Stimulated activated CD8-positive, alpha-beta memory T cell treated with anti-CD3 and anti-CD28 coated beads, Interleukin-15, amount 100 ng/mL, for 4 hours (primary cell): ENCODE measurements at places on chromosomes 12 and 14.

DNA sequence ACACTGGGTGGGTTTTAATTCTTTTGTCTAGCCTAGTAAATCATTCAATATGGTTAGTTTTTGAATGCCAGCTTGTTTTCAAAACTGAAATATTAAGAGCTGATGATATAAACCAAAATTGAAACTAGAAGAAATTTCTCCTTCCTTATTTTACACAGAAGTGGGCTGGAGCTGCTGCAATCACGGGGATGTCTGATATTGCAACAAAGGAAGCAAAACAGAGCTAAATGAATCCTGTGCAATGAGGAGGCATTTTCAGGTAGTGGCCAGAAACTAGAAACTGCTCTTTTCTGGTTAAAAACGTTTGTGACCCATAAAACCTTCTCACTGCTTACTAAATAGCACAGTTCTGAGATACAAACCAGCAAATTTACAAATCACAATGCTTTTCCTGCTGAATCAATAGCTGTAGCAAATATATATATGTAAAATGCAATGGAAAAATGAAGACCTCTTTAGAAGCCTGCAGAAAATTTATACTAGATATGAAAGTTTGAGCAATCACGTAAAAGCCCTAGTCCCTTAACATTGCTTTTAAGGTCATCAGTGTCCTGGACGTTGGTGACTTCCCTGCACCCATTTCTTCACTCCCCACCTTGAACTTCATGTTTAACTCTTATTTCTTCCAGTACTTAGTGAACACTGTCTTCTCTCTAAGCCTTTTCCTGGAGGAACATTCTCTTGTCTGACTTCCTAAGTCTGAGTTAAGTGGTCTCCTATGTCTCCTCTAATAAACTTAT is 15.9 kb upstream of the LRRK2 start:
- no peak for DNase-seq

- no peak for DNase-seq
Observed at GRCh38 chr12:47935184-47935583, 28.2 kb upstream of the TMEM106C start.

DNA sequence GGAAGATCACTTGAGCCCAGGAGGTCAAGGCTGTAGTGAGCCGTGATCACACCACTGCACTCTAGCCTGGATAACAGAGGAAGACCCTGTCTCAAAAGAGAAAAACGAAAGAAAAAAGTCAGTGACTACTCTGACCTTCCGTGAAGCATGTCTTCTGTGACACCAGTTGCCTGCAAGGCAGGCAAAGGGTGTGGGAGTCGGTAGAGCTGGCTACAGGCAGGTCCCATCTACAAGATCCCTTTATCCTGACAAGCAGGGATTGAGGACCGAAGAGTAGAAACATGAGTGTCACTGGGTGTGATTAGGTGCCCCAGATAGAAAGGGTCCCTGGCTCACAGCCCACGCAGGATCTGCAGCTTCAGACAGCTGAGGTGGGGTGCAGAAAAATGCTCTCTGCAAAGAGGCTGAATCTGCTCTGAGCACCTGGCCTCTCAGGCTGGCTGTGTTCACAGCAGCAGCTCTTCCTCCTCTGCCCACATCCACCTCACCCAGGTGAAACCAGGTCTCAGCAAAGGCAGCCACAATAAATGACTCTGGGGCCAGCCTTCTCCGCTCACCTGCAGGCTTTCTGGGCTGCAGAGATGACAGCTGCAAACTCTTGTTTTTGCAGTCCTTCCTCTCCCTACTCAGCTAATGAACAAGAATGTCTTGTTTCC is 28.6 kb upstream of the HSP90B1 start:
- no peak for DNase-seq

GRCh38 chr14:65151609-65151956 is 49.3 kb upstream of the MAX start:
- DNase-seq: no peak

DNA sequence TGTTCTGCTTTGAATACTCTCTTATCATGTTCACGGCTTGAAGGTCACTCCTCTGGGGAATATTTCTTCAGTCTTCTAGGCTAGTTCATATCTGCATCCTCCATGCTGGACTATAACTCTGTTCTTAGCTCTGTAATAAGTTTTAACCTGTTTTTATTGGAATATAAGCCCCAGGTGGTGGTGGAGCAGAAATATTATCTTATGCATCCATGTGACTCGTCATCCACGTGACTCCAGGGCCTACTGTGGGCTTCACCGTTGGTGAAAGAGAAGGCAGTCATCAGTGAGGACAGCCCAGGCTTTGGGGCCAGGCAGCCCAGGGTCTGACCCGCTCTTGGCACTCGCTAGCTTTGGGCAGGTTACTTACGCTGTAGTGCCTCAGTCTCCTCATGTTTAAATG is 87.1 kb downstream of the ETNK1 start:
- no peak for DNase-seq

DNA sequence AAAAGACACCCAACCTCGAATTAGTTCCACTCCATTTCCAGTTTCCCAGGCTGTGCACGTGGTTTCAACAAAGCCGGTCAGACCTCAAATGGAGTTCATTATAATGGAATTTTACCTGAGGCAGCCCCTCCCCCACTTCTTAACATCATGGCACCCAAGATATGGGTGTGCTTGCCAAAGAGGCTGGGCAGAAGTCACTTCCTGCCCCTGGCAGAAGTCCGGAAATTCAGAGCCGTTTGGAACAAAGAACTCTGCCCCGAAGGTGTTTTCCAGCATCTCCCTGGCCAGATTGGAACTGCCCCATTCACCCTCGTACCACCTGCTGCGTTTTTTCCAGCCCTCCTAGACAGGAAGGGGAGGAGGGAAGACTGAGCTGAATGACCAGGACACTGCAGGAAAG is 8.2 kb downstream of the VDR start:
- DNase-seq: no peak

DNA sequence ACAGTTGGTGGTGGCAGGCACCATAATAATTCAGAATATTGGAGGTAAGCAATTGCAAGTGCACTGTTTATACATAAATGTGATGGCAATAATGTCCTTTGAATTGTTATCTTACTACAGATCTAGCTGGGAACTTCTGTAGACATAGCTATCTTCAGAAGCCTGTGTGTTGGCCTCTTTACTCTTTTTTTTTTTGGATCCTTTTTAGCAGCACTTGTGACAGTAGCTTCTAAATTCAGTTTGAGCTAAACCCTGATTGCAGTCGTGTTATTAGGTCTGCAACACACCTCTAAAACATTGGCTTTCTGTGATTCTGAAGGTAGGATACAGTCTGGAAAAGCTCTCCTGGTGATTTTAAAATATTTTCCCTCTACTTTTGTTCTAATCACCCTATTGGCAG is 38.5 kb downstream of the SLC38A6 start:
- no peak for DNase-seq

DNA sequence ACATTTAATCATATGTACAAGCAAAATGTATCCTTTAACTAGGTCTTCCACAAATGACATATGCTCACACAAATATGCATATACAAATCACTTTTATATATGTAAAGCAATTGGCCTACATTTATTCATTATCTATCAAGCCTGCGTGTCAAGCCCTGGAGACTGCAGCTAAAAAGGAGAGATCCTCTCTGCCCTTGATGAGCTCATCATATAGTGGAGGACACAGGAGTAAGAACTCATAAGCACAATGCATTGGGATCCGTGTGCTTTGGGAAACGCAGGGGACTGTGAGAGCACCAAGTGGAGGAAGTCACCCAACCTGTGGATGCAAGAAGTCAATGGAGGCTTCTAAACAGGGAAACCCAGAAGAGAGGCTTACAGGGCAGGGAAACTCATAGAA is 735.7 kb downstream of the BCL11B start:
- no peak for DNase-seq

GRCh38 chr14:22887260-22887989 is 4.4 kb downstream of the REM2 start:
- no peak for DNase-seq

DNA sequence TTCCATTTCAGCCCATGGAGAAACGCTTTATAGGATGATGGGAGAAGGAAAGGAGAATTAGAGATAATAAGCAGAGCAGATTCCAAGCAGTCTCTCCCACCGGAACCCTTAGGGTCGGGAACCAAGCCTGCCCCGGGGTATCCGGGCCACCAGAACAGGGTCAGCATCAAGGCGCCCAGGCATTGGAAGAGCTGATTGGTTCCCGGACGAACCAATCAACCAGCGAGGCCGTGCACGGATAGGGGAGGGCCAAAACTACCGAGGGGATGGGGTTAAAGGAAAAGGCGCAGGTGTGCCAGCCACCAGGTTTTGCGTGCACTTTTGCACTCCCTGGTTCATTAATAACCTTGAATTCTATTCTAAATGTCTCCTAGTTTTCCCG is 1.7 kb downstream of the PPM1H start:
- DNase-seq: no peak

DNA sequence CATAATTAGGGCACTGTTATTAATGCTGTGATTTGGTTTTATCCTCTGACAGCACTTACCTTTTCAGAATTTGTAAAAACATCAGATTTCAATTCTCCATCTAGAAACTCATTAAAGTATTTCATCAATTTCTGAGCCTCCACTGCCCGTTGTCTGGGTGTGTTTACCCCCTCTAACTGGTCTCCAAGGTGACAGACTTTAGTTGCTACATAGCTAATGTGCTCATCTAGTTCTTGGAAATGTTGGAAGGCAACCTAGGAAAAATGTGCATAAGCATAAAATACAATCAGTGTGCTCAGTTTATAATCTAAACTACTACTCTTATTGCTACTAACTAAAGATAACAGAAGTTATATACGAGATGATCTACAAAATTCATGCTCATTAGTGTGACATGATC is 24.6 kb downstream of the EXOC5 start:
- DNase-seq: no peak

DNA sequence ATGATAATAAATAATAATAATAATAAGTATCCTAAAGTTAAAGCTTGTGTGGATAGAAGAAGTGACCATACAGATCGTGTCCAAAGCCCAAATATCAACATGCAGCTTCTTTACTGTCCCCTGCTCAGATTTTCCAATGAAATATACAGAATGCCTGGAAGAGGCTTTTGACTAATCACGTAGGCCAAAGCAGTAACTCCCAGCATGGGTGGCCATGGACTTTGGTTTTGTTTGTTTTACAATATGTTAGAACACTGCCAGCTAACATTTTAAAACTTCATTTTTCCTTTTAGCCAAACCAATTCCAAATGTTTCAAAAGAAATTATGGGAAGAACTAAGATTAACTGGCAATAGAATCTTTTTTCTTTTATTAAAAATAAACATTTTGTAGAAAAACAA is 400.0 kb upstream of the FLRT2 start:
- no peak for DNase-seq

DNA sequence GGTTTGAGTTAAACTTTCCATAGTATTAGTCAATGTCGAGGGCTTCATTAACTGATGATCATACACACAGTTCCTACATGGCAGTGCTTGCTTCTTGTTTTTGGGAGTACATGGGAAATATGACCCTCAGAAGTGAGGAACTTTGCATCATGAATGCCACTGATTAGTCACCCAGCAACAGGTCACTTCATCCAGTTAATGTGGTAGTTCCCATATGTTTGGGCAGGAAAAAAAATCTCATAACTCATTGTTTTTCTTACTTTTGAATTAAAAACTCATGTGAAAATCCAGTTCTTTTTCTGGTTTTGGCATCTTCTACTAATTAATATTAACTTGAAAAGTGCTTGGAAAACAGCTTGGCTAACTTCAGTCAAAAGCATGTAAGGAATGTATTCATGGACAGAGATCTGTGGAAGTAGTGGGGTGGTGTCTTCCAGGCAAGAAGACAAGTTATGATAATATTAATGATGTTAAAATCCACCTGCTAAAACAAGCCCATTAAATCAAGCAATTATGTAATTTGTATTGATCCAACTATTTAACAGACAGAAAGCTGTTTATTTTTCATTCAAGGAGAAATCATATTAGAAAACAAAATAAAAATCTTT is 309.1 kb upstream of the NAV3 start:
- no peak for DNase-seq

DNA sequence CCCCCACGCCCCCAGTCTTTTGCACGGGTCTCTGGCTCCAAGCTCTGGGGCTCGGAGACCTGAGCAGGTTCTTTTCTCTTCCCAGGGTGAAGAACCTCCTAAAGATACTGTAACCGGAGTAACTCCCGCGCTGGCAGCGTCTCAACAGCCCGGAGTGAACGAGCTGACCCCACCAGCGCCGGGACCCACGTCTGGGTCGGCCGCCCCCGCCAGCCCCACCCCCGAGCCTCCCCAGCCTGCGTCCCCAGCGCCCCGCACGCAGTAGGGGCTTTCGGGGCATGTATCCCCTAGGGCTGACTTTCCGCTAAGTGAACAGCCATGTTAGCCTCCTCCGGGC is 858 bp downstream of the SLC35F4 start:
- DNase-seq: no peak

DNA sequence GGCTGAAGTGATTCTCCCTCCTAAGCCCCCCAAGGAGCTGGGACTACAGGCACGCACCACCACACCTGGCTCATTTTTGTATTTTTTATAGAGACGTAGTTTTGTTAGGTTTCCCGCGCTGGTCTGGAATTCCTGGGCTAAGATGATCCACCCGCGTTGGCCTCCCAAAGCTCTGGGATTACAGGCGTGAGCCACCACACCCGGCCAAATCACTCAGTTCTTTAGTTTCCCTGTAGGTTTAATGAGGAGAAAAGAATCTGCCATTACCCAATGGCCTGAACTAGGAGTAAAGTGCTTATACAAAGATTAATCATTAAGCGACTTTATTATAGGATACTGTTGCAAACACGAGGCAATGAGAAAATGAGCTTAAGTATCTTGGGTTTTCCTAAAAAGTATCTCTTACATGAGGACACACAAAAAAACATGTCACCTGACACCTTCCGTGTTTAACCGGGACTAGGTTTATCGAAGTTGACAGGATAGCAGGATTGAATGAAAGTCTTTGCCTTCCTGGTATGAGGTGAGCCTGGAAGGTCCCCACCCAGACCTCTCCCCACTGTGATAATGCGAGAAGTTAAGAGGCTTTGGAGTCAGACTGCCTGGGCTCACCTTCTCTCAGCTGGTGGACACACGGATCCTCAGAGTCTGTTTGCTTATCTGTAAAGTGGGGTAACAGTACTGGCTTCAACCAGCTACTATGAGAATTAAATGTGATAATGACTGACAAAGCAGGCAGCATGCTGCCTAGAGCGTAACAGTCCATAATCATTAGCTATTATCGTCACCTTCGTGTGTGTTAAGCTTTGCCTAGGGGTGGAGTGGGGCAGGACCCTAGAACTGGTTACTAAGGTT is 133.5 kb upstream of the KRAS start:
- DNase-seq: no peak

- DNase-seq: no peak
Observed at GRCh38 chr12:74539765-74540526, 2.3 kb downstream of the ATXN7L3B start.

GRCh38 chr14:72603639-72604038 is 290.3 kb downstream of the DPF3 start:
- DNase-seq: no peak

DNA sequence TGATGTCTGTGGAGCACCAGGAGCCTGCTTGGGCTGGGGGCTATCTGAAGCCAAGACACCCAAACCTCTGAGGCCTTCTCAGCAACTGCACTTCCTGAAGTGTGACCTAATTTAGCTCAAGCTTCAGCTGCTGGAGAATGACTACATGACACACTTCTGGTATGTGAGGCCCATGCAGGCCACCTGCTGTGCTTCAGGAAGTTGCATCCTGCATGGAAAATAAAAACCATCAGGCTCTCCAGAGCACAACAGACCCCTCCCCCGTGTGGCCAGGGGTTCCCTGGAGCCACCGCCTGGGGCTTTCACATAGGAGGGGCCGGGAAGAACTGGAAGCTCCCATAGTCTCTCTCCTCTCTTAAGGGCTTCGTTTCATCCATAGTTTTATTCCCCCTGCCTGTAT is 217.7 kb downstream of the SLC15A4 start:
- DNase-seq: no peak

GRCh38 chr14:34507459-34507858 is 32.0 kb downstream of the EAPP start:
- DNase-seq: no peak
